ENCODE measurements at places on chromosomes 6 and 20. TPM values are rescaled to one million over a fixed set of nuclear protein-coding genes. Genes with fewer than 3 reads are reported as not detected.

GRCh38 chr20:17712708-17713107, 12.9 kb downstream of the BANF2 start:
- DNase-seq = no peak

TAGAP gene
- total RNA-seq = 1.2 TPM

CST4 gene
- not detected for total RNA-seq

- DNase-seq = no peak
Observed at GRCh38 chr20:1374246-1374645, 18.6 kb downstream of the FKBP1A start.

CCN6 gene
- total RNA-seq = not detected

DNA sequence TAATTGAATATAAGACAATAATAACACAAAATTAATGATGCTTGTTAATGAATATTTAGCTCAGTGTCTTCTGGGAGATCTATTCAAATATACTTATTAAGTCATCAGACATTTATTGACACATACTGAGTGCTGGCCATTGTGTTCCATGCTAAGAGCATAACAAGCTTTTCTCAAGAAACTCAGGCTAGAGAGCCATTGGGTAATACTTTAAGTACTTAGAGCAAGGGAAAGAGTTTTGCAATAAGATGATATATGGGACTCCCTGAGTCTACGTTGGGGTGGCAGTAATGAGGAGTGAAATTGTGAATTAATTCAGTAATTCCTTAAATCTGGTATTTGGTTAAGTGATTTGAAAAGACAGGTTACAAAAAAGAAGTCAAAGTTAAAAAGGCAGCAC, 11.1 kb downstream of the TMEM200A start:
- DNase-seq = no peak

REM1 gene
- total RNA-seq = 1.5 TPM

DNA sequence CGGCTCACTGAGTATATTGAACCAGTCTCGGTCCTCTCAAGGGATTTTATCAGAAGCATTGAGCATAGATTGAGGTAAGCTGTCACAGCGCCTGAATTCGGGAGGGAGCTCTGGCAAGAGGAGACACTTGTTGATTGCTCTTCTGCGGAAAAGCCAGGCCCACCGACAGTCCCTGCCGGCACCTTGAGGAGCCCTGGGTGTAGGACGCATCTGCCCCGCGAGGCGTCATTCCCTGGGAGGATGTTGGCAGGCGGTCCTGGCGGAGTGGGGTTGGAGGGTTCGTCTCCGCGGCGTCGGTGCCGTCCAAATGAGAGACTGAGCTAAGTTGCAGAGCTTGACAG, 843 bp downstream of the FBXO9 start:
- DNase-seq = peak; percentile 34

BFSP1 gene
- 0.66 TPM for total RNA-seq

DNA sequence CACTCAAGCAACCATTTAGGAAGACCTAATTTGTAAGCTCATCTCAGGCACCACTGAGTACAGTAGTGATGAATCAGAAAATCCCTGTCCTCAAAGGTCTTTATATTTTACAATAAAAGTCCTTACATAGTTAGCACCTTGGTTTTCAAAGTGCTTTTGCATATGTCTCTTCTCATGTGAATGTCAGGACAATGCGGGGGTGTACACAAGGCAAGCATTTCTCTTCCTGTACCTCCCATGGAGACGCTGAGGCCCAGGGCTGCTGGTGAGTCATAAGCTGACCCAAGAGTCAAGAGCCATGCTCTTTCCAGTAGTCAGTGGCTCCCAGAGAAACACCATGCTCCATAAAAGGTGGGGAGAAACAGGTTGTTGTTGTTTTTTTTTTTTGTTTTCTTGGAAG, 174.0 kb downstream of the GJA10 start:
- no peak for DNase-seq
